ENCODE measurements at places on chromosomes 12 and 14.

GRCh38 chr14:95662376-95663186, 23.6 kb upstream of the TCL1B start:
- no peak for DNase-seq

DNA sequence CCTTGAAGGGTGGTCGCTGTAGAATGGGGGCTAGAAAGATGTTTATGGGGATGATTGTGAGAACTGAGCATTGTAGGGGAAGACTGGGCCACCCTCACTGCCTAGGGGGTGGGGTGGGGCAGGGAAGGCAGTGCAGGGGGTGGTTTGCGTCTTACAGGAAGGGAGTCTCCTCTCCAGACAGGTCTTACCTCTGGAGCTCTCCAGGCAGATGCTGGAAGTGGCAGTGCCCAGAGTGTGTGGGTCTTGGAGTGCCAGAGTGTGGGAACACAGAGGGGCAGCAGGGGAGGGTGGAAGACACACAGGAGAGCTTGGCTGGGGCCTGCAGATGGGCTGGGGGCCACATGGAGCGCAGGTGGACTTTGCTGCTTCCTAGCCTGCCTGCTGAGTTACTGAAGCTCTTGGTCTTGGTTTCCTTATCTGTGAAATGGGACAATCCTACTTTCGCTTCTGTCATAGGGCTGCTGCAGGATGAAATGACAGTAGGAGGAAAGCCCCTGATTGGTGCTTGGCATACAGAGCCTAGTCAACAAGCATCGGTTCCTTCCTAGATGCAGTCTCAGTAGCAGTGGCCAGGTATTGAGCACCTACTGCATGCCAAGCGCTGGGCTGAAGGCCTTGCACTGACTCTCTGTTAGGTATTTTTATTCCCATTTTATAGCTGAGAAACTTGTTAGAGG, 118.3 kb downstream of the SLC25A47 start:
- no peak for DNase-seq

- DNase-seq, result no peak
Observed at GRCh38 chr12:117966511-117966910, 2.3 kb downstream of the KSR2 start.

DNA sequence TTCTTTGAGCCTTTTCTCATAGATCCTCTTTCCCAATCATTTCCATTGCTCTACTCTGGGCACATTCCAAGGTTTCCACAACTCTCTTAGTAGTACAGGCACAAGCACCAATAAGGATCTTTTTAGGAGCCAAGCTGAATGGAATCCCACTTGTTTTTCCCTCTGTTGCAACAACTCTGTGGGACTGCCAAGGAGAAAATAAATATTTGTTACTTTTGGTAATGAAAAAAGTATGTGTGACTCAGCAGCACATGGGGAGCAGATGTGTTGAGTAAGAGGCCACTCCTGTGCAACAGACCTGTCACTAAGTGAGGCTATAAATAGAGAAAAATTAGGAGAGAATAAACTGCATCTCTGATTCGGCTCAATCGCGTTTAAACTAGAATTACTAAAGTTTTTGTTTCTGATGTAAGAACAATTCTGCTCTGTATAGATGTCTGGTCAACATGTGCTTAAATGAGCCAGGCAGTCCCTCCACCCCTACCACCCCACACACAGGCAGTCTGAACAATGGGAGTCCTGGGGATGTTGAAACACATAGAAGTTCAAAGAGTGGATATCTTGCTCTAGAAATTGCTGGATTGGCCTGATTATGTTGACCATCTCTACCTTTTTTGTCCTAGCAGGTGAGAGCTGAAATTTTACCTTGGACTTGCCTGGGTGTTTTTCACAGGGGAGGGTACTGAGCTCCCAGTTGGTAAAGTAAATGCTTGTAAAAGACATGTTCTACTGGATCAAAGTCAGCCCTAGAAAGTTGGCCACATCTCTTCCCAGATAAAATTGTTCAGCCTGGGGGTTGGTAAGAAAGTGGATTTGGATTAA, 244.3 kb upstream of the NOVA1 start:
- DNase-seq, result no peak

- no peak for DNase-seq
Observed at GRCh38 chr12:112645586-112645985, 146.0 kb upstream of the RPH3A start.

GRCh38 chr12:128660532-128661225, 163.1 kb downstream of the SLC15A4 start:
- no peak for DNase-seq

DNA sequence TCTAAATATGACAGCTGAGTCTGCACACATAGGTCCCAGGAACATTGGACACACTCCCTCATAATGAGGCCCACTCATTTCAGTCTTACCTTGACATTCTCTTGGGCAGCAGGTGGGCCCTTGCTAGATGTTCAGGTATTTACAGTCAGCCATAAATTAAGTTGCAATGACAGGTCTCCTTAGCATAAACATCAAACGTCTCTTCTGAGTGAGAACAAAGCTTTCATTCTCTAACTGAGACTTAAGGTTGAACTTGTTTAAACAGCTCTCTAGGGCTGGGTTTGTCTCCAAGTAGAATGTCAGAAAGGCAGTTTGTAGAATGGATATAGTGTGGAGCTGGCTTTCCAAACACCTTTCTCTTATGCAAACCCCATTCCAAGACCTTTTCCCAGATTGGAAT, 10.3 kb downstream of the ACVR1B start:
- DNase-seq, result no peak

- DNase-seq, result no peak
Observed at GRCh38 chr12:26514364-26514763, 318.6 kb downstream of the ITPR2 start.

GRCh38 chr12:122975790-122976647, 975 bp downstream of the OGFOD2 start:
- DNase-seq, result no peak

- DNase-seq, result no peak
Observed at GRCh38 chr14:98725676-98726075, 546.3 kb downstream of the BCL11B start.

GRCh38 chr12:5168148-5168547, 124.5 kb downstream of the KCNA5 start:
- DNase-seq, result no peak

- no peak for DNase-seq
Observed at GRCh38 chr12:12474471-12474928, 88.2 kb downstream of the DUSP16 start.

- DNase-seq, result no peak
Observed at GRCh38 chr14:74979442-74980397, 23.0 kb upstream of the EIF2B2 start.

DNA sequence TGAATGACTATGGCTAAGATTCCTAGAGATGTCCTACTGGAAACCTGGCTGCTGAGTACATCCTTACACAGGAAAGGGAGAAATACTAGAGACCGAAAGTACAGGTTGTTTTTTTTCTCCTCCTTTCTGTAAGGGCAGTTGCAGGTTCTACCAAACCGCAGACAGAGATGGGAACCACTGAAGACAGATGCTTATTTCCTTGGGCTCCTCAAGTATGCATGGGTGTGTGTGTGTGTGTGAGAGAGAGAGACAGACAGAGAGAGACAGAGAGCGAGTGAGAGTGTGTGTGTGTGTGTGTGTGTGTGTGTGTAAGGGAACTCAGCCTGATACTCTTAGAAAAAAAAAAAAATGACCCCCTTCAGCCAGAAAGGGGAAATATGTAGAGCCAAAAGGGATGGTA, 42.5 kb downstream of the MAP4K5 start:
- DNase-seq, result no peak

DNA sequence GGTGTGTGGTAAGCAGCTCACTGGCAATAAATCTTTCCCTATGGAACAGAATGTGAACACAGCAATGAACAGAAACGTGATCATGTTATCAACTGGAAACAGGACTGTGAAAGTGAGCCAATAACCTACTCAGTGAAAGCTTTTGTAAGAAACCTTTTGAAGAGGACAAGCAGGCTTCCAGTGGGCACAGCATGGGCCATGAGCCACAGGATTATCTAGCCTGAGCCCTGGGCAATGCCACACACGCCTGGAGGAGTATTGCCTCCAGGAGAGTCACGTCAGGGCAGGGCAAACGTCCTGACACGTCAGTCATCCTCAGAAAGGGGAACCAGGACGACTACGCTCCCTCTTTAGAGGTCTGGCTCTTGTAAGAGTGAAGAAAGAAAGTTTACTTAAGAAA, 32.3 kb downstream of the NRDE2 start:
- peak; percentile 72 for DNase-seq

DNA sequence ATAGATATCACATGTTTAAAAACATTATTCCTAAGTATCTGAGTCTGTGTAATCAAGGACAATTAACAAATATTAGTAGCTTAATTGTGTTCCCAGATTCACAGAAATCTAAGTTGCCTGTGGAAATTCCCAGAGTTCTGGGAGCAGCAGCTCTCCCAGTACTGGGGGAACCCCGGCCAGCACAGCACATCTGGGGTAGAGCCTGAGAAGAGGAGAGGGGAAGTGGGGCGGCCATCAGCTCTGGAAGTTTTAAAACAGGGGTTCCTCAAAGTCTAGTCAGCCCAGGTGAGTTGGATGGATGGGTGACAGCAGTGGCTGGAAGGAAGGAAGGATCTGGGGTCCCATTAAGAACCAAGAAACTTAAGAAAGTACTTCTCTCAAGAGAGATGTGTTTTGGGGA, 24.6 kb downstream of the PRICKLE1 start:
- peak; percentile 6 for DNase-seq

- no peak for DNase-seq
Observed at GRCh38 chr14:57833323-57833722, 32.6 kb downstream of the SLC35F4 start.

DNA sequence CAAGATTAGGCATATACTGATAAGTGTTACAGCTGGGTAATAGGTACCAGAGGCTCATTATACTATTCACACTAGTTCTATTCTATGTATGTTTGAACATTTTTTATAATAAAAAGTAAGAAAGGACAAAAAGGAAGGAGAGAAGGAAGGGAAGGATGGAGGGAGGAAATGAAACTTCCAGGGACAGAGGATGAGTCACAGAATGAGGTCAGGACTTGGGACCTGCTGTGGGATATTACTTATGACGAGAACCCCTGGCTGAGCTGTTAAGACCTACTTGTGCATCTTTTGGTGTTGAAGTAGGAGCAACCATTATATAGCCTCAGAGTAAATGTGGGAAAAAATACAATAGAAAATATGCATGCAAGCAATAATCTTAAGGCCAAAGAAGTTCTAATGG, 16.7 kb upstream of the TMEM260 start:
- no peak for DNase-seq

GRCh38 chr14:72645706-72646105, 248.2 kb downstream of the DPF3 start:
- no peak for DNase-seq

DNA sequence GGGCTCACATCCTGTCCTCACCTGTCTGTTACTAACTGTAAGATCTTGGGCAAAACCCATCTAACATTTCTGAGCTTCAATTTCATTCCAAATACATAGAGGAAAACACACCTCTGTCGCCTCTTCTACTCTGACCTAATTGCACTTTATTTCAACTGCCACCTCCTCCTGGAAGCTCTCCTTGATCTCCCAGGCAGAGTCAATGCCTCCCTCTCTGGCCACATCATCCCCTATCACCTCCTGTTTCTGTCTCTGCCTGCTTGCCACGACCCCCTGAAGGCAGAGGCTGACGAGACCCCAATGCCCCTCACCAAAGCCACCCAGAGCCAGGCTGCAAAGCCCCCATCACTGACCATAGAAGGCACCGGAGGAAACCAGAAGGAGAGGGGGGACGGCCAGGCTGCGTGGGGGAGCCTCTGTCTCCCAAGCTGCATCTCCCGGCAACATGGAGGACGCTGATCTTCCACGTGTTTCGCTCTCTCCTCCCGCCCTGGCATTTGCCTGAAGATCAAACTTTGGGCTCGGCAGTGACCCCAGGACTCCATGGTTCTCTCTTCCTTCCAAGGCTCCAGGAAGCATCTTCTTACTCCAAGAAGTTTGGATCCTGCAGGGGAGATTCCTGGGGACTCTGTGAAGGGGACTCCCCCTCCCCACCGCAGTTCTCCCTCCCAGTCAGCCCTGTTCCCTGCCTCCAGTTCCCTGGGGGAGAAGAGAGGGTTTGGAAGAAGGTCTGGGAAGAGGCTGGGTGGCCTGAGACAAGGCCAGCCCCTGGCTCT, 50.1 kb upstream of the BCL11B start:
- DNase-seq, result no peak

DNA sequence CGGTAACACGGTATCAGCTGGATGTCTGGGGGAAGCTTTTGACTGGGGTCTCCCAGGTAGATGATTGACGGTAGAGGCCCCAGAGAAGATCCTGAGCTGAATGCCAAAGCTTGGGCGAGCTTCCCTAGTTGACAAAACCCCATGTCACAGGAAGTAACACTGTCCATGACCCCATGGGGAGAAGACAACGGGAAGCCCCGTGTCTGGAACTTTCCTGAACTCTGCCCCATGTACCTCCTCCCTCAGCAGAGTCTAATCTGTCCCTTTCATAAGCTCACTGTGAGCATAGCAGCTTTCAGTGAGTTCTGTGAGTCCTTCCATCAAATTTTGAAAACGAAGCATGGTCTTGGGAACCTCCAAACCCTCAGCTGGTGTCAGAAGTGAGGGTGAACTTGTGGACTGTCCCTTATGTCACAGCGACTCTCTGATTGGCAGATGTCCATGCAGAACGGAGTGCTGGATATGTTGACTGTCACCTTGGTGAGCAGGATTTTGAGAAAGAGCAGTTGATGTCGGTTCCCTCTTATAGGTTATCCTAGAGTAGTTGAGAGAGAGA, 29.7 kb upstream of the BEGAIN start:
- peak; percentile 76 for DNase-seq

GRCh38 chr12:38151991-38152700, 164.4 kb upstream of the ALG10B start:
- DNase-seq, result no peak

DNA sequence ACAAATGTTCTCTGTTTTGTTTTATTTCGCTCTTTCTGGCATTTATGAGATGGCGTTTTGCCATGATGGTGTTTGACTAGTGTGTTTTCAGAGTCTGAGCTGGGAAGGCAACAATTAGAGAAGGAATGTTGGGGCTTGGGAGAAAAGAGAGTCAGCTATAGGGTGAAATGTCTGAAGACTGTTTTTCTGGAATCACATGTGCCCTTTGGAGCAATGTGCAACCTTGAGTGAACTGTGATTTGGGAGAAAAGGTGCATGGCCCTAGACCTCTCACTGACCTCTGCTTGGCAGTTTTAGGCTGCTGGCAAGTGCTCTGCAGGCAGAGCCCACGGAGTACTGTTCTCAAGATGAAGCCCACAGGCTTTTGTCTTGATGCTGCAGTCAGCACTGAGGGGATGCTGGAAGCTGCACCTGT, 379.9 kb upstream of the PDE3A start:
- DNase-seq, result no peak

- no peak for DNase-seq
Observed at GRCh38 chr12:64269161-64269560, 47.1 kb upstream of the KICS2 start.

DNA sequence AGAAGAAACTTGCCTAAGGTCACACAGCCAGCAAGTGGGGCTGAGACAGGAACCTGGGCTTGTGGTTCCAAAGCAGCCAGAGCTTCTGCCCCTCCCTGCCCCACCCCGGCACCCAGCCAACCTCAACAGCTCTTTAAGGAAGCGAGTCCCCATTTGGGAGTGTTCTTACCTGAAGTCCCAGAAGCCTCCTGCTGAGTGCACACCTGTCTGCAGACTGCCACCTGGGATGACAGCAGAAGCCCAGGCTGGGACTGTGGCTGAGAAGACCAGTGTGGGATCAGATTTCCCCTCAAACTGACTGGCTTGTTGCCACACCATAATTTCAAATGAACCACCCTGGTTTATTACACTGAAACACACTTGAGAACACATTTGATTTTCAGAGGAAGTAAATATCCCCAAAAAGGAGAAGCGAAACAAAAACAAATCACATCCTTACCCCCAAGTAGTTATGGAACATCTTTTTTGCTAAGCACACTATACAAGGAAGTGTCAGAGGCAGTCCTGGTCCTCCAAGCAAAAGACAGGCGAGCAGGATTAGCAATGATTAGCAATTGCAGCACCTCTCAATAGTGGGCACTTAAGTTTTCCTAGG, 6.3 kb upstream of the RIN3 start:
- DNase-seq, result peak; percentile 86
